ENCODE measurements at places on chromosomes 7 and 10.
A peak's percentile ranks its signal among the peaks of the same experiment; 100 is the strongest.

DNA sequence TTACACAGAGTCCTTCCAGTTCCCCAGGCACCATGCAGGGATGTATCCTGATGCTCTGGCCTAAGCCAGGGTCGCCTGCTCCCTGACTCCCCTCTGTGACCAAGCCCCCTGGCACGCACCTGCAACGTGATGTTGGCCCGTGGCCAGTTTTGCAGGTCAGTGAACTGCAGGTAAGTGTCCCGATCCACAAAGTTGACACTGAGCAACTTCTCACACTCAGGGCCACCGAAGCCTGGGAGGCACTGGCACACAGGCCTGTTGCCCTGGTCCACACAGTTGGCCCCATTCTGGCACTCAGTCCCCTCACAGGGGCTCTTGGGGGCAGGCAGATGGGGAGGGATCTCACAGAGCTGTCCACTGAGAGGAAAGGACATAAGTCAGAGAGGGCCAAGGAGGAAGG, 174.3 kb downstream of the LCOR start:
- DNase-seq = no peak

DNA sequence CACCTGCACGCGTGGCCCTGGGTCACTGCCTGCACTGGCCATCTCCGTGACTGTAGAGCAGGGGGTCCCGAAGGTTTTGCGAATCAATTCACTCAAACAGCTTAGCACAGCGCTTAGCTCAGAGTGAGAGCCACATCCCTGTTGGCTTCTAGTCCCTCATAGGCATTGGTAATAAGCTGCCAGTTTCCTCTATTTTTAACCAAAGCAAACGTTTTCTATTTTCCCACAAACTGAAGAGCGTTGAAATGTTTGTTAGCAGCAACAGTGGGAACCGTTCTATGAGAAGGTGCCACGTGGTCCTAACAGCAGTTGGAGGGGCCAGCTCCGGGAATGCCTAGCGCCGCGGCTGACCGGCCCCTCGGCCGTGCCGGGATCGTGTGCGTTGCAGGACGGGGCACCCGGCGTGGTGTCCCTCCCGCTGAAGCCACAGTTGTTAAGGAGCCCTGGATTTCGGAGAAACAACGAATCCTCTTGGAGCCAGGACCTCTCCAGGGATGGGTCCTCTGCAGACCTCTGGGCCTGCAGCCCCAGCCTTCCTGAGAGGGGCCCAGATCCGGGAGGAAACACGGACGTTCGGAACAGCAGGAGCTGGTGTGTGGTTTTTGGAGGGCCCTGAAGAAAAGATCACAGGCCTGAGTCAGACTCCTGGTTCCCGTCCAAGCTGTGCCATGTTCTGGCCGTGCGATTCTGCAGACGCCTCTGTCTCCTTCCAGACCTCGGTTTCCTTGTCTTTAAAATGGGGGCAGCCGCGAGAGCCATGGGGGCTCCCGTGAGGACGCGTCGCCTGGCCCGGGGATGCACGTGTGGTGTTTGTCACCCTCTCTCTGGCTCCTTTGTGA, 40.3 kb downstream of the FAM20C start:
- no peak for DNase-seq

DNA sequence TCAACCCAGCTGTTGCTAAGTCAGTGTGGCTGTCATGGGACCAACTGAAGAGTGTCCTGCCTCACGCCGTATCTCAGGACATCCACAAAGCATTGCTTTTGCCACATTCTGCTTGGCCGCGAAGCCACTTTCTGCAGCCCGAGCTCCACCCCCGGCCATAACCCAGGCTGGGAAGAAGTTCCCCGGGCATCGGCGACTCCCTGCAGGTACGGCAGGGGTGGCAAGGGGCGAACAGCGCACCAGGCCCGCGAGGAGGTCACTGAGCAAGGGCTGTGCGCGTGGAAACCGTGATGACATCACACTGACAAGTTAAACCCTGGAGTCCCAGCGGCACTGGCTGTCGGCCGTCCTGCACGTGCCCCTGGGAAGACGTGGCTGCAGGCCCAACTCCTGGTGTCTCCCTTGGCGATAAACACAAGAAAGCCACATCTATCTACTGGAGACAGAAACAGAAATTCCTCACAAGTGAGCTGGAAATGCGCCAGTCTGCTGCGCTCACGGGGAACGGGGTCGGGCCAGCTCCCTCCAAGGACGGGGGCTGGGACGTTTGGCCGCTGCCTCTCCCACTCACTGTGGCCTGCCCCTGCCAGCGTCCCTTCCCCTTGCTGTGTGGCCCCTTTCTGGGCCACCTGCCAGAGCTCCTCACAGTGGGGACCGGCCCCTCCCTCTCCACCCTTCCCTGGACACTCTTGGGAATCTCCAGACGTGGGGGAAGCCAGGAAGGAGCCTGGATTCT, 326.3 kb downstream of the DNAJB6 start:
- DNase-seq = no peak

DNA sequence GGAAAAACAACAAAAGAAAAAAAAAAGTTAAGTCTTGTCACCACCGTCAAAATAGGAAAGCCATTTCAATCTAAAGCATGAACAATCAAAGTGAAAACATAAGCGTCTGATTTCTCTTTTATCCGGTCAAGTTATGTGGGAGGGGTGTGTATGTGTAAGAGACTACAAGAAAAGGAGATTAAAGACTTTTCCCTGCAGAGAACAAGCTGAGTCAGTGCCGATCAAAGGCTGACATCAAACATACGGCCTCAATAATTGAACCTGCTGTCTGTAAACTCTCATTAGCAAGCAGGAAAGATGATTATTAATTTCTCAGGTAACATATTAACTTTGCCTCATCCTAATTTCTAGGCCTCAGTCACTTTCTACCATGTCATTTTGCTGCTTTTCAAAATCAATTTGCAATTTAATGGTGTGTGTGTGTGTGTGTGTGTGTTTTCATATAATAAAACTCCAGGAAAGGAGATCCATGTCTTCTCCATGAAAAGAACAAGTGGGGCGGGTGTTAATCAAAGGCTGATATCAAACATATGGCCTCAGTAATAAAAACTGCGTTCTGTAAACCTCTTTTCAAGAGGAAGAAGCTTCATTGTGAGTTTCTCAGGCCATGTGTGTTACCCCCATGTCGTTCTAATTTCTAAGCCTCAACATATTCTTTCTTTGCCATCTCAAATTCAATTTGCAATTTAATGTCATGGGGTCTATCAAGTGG, 649.1 kb upstream of the SORCS1 start:
- no peak for DNase-seq

DNA sequence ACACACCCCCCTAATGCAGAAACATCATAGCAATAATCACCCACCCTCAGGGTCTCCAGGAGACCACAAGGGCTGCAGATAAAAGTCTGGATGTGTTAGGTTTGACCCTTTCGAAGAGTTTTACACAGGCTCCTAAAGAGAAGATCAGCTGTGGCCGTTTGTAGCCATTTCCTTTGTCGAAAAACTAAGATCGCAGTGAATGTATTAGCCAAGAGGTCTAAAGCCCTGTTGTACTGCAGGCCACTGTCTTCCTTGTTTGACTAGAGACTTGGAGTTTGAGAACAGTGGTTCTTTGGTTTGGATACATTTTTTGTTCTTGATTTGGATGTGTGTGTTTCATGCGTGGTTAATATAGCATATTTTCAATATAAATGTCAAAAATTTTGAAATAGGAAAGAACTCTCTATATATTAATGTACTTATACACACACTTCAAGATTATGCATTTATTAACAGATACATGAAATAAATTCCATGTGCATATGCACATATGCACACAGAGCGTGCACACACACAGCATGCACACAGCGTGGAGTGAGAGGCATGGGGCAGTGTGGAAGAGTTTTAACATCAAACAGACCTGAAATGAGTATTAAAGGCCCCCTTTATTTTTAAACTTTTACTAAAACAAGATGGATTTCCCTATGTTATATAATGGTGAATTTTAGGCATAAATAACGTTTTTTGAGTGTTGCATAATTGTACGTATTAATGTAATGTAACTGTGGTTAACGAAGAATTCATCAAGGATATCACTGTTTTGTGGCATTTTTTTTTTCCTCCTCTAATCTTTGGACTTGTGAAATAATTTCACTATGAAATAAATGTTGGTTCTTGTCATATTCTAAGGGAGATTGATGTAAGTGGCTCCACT, 2.2 kb downstream of the IKZF1 start:
- no peak for DNase-seq

DNA sequence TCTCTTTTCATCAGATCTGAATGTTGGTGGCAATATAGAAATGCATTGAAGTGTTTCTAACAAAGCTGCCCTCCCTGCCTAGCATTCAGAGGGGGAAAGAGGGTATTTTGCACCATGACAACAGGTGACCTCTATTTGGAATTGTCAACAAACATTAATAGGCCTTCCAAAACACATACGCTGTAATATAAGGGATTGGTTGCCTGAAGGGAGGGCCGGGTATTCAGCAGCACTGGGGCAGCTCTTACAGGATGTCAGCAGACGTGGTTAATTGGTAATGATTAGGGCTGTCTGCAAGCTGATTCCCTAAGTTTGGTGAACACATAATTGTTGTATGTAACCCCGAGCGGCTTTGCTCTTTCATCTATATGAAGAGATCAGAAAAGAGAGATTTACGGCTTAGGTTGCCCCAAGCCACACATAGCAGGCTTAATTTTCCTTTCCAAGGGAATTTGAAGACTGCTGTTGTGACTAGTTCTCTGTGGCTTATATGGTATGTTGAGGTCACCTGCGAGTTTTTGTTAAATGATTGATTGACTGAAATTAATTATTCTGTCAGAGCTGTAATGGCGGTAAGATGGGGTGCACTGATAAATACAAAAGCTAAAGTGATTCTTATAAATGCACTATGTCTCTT, 759.3 kb downstream of the LRMDA start:
- peak; percentile 3 for DNase-seq

- DNase-seq = no peak
Observed at GRCh38 chr10:69318867-69319727, 40.8 kb downstream of the HK1 start.

DNA sequence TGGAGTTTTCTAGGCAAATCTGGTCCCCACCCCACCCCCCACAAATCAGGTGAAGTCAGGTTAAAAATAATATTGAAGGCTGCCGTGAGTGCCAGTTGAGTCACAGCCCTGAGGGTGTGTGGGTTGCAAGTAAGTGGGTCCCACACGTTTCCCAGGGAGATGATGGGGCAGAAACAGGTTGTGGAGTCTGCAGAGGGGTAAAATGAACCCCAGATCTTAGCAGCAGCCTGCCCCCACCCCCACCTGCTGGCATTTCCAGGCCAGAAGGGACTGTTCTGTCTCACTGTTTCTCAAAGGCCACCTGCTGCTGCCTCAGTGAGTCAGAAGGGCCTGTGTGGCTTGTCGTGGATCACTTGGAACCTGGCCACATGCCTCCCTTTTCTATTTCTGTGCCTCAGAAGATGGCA, 59.8 kb upstream of the SMNDC1 start:
- no peak for DNase-seq

DNA sequence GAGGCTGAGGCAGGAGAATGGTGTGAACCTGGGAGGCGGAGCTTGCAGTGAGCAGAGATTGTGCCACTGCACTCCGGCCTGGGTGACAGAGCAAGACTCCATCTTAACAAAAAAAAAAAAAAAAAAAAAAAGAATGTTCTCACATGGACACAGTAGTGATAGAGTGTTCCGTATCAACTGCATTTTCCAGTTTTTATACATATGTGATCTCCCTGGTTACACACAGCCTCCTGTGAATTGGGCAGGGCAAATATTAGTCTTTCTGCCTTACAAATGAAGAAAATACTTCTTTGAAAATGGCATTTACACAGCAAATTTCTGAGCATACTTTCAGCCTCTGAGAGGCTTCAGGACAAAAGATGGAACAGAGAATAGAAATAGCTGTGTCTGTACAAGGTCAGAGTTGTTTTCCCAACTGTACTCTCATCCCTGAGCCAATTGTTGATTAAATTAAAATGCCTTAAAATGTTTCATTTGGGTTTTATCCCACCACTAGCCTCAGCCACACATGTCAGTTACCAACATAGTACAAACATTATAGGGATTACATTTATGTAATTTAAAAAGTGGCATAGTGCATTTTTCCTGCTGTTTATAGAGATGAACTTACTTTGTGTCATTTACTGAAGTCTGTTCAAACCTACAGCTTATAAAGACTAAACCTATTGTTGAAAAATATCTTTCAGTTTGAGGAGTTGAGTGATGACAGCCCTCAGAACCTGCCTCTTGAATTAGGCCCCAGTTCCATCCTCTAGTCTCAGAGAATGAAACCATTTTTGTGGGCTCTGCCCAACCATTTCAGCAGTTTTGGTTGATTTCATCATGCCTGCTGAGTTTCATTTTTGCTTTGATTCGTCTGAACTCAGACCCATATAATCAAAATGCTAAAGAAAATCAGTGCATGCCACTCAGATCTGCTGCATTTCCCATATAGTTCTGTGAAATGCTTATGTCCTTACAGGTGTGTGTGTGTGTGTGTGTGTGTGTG, 609.4 kb upstream of the C7orf33 start:
- no peak for DNase-seq

GRCh38 chr7:116595063-116595462, 70.2 kb downstream of the CAV1 start:
- DNase-seq = no peak

- no peak for DNase-seq
Observed at GRCh38 chr7:9608560-9608959, 1175.2 kb downstream of the NXPH1 start.

DNA sequence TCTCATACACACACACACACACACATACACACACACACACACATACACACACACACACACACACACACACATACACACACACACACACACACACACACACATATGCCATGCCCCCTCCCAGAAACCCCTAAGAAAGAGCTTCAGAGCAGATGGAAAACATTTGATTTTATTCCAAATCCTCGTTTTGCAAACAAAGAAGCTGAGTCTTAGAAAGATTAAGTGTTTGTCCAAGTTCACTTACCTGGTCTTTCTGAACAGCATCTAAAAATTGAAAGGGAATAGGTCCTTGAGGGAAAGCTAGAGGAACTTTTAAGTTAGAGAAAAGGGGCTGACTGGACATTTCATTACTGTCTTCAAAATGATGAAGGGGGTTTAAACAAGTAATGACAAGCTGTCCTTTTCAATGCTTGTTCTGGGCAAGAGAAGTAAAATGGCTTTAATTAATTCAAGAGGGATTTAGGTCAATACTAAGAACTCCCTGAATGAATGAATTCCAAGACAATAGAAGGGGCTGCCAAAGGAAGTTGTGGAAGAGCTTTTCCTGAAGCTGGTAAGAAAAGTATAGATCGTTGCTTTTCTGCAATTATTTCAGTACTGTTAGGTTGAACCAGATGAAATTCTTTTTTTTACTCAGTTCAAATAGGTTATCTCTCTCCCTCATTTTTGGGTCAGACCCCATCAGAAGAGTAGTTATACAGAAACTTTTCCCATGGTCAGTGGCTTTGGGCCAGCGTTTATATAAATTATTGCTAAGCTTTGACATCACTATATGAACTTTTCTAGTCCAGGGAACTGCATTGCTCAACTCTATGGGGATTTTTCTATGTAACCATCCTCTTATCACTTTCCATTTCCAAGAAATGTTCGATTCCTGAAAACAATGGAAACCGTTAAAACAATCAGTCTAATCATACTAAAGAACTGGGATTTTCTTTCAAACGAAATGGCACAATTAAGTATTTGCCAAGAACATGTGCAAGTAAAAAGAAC, 261.4 kb downstream of the MTERF1 start:
- DNase-seq = no peak

DNA sequence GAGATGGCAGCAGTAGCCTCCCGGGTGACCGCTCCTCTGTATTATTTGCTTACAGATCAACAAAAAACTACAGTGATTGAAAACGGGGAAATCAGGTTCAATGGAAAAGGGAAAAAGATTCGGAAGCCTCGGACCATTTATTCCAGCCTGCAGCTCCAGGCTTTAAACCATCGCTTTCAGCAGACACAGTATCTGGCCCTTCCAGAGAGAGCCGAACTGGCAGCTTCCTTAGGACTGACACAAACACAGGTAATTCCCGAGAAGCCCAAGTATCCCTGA, 2.2 kb downstream of the DLX6 start:
- no peak for DNase-seq

All from NCI-H1092 treated with DMSO at 0.1 percent for 48 hours (cell line).